Activated CD8-positive, alpha-beta T cell treated with anti-CD3 and anti-CD28 coated beads for 36 hours (primary cell): ENCODE measurements at places on chromosomes 2 and 18.
A peak's percentile ranks its signal among the peaks of the same experiment; 100 is the strongest.

GRCh38 chr2:85420536-85421259, 2.2 kb downstream of the SH2D6 start:
- peak; percentile 95 for DNase-seq

- DNase-seq, result peak; percentile 55
Measured at GRCh38 chr2:27085673-27086089, 891 bp upstream of the KHK start.

DNA sequence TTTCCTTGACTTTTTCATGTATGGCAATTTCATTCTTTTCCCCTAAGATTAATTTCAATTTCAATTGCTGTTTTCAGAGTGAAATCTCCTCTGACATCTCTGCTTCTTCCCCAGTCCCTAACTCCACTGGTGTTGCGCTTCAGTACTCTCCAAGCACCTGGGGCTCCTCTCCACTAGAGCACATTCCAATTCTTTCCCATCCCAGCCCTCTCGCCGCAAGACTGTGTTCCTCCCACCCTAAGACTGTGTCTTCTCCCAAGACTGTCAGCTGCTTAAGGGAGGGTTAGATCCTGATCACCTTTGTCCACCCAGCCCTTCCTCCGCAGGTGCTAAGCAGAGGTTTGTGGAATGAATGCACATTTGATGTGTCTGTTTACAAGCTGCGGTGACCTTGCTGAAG, 255.7 kb upstream of the CCDC68 start:
- DNase-seq, result no peak

GRCh38 chr2:106565599-106565998, 78.4 kb downstream of the CD8B2 start:
- DNase-seq, result no peak

DNA sequence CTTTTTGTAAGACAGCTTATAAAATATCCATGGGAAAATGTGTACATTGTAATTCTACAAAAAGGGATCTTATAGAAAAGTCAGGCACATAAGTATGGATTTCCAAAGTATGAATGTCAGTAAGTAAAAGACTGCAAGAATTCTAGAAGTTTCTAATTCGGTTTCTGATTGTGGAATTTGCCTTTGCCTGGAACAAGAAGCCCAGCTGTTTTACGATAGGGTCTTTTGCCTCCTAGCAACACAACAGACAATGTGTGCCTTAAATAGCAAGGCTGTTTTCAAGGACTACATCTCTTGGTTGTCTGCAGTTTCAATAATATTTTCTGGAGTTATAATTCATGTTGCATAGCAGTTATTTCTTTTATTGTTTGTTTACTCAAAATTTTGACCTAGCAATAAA, 312.9 kb downstream of the MTX2 start:
- DNase-seq, result no peak

DNA sequence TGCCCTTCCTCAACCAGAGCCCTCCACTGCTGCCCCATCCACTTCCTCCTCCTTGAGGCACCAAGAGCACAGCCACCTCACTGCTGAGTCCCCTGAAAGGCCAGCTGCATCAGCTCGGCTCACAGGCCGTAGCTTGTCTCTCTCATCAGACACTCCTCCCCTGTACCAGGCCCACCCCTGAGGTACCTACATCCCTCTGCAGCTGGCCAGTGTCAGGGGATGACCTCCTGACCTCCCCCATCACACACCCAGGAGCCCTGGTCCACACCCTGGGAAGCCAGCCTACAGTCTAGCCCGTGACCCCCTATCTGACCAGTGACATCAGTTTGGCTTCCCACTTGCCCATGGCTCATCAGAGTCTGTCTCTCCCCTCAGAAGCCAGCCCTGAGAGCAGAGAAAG, 205.6 kb downstream of the TNS1 start:
- DNase-seq, result no peak

DNA sequence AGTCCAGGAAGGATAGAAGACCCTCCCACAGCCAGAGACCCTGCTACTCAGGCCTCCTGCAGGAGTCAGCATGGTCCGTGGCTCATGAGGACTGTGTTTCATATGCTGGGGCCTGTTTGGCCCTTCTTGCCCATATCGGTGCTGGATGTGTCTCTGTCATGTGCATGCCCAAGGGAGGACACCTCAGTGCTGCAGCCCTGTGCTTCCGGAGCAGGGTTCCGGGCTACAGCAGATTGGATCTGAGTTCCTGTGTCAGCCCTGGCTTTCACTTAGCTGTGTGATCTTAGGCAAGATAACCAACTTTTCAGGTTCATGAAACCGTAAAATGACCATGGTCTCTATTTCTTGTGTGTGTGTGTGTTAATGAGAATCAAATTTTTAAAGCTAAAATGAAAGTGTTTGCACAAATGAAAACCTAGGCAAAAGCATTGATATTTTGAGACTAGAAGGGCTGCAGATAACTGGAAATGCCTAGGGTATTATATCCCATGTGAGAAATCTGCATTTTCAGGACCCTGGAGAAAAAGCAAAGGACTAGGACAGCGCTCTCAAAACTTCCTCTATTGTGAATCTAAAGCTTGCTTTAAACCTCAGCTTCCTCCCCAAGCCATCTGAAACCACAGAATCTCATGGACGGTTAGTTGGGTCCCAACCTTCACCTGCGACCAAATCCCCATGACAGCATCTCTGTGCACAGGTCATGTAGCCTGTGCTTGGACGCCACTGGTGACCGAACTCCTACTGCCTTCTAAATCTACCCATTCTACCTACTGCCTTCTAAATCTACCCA, 58.8 kb upstream of the CAPN13 start:
- DNase-seq, result no peak

DNA sequence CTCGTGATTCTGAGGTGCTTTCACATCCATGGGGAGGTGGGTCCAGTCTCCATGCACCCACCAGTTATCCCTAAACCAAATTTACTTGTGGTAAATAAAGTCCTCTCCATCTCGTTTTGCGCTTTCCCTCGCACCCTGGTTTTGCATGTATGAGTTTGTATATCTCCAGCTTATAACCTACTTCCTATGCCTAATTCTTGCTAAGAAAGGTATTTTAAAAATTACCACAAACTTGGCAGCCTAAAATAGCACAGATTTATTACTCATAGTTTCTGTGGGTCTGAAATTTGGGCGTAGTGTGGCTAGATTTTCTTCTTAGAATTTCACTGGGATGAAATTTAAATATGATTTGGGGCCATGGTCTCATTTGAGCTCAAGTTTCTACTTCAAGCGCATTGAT, 511.5 kb downstream of the NYAP2 start:
- DNase-seq, result no peak

GRCh38 chr2:15842758-15843666, 97.3 kb upstream of the MYCN start:
- no peak for DNase-seq

- DNase-seq, result no peak
Measured at GRCh38 chr2:150710916-150711315, 223.4 kb upstream of the RND3 start.

GRCh38 chr18:681985-682384, 24.5 kb downstream of the TYMS start:
- DNase-seq, result peak; percentile 84

- DNase-seq, result no peak
Measured at GRCh38 chr18:74549591-74550104, 15.3 kb downstream of the CNDP1 start.

DNA sequence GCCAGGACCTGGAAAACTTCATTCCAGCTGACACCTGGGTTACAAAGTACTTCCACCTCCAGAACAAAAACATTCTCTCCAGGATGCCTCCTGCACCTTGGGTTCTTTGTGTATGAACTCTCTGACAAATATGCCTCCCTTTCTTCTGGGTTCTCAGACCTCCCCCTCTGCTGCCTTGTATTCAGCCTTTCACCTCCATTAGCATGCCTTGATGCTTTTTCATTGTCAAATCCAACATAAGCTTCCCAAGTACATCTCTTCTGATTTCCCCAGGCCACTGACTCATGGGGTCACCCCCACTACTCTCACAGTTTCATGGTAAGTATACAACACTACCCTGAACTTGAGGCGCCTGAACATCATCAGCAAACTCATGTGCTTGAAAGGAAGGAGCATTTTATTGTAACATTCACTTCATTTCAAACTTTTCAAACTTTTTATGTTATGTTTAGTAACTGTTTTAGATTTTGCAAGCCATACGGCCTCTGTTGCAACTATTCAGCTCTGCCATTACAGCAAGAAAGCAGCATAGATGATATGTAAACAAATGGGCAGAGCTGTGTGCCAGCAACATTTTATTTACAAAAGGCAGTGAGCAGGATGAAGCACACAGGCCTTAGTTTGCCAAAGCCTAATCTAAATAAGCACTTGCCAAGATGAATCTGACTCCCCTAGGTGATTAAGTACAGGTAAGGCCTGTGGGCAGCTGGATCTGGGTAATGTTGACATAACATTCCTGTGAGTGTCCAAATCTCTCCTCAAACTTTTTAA, 32.5 kb upstream of the MRPS9 start:
- DNase-seq, result no peak

GRCh38 chr2:237865623-237866041, 6.2 kb downstream of the RAMP1 start:
- no peak for DNase-seq

DNA sequence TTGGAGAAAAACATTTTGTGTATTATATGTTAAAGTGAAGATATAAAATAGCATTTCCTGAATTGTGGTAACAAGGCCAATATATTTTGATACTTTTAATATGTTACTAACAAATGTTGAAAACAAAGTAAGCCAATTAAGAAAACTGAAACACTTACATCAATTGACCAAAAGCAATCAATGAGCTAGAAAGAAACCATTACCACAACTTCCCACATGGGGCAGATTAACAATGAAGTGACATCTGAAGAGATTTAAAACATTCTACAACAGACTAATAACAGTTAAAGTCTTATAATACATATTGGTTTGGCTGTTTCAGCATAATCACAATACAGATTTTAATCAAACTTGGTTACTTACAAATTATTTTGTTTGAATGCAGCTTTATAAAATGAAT, 282.4 kb upstream of the NETO1 start:
- DNase-seq, result no peak

DNA sequence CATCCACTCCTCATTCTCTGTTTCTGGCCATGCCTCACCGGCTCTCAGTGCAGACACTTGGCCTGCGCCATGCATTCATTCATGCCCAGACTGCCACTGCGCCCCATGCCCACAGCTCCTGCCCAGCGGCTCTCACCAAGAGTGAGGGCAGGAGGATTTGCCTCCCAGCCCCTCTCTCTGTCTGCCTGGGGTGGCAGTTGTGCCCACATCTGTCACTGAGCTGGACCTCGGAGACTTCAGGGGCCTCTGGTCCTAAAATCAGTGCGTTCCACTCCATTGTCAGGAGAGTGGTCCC, 75.1 kb downstream of the CIB4 start:
- no peak for DNase-seq
